ENCODE measurements at places on chromosomes 3 and 15. TPM values are rescaled to one million over a fixed set of nuclear protein-coding genes. Genes with fewer than 3 reads are reported as not detected.
A peak's percentile ranks its signal among the peaks of the same experiment; 100 is the strongest.

MASP1 gene
- 244 TPM for polyA plus RNA-seq

MORC1 gene
- polyA plus RNA-seq = not detected

ATP2C1 gene
- polyA plus RNA-seq = 105 TPM

FOXB1 gene
- polyA plus RNA-seq = not detected

PPP1R14D gene
- polyA plus RNA-seq = not detected

PIF1 gene
- 10.8 TPM for polyA plus RNA-seq

C3orf85 gene
- polyA plus RNA-seq = not detected

DNAJA4 gene
- polyA plus RNA-seq = 4.1 TPM

GOLGA8J gene
- not detected for polyA plus RNA-seq

GJD2 gene
- not detected for polyA plus RNA-seq

DNA sequence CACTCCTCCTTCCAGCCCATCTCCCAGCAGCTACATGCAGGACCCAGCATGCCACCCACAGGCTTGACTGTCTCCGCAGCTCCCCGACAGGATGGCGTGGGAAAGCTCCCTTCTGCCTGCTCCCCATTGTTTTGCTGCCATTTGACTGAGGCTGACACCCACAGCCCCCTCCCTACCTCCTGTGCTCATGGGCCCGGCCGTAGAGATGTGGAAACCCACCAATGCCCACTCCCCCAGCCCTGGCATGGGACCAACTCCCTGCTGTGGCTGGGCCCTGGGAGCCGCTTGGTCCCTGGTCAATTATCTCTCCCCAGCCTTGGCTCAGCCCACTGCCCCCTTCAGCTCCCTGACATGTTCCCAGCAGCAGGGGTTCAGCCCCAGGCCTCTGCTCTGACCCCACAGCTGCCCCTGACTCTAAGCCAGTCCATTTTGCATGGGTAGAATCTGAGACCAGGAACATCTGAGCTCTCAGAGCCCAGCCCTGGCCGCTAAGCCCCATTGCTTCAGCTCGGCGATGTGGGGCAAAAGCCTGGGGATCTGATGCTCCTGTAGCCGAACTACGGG is 8.2 kb downstream of the C3orf22 start:
- DNase-seq = no peak

DNA sequence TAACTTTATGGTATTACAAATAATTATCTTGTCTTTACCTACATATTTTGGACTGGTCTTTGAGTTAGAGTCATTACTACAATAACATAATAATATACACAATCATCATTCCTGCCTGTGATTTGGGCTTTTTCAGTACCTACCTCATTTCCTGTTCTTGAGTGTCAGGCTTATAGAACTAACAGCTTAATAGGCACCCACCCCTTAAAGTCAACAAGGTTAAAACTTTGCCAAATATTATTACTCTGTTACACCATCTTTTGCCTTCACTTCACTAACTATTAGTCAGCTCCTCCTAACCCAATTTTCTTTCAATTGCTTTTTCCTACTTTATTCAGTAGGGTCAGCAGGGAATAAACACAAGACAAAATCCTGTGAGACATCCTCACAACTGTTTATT is 488.7 kb upstream of the AGTR1 start:
- DNase-seq = no peak

DNA sequence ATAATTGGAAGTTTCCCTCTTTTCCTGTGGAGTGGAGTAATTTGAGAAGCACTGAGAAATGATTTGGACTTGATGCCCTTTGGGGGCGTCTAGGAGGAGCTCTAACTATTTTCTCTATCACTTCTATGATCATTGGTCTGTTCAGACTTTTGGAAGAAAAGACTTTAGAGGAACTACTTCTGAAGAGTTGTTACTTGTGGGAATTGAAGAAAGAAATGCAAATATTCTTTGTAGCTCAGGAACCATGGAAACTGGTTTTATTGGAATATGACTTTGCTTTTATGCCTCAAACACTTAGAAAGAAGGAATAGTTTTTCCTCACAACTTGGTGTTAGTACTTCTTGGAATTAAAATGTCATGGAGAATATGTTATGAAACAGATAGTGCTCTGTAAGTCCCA is 122.0 kb upstream of the ALDH1A3 start:
- no peak for DNase-seq

DNA sequence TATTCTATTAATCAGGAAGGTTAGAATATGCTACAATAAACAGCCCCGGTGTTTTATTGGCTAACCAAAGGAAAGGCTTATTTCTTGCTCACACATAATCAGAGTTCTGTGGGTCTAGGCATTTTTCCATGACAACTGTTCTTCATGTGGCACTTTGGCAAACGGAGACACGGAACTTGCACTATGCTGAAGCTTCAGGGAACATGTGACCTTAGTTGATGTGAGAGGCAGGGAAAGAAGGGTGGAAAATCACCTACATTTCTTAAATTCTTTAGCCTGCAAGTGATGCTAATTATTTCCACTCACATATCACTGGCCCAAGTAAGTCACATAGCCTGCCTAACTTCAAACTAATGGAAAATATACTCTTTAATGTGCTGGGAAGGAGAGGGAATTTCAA is 344.6 kb downstream of the SV2B start:
- no peak for DNase-seq

DNA sequence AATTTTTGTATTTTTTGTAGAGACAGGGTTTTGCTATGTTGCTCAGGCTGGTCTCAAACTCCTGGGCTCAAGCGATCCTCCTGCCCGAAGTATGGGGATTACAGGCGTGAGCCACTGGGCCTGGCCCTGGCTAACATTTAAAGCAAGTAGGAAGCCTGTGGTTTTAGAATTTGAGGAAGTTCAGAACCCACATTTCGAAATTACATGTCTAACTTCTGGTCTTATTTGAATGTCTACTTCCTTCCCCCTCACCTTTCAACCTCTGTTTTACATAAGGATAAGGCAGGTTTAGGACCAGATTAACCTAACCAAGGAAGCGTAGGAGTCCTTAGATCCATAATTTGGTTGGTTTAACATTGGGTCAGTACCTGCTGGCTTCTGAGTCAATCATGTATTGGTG is 120.5 kb upstream of the PROK2 start:
- DNase-seq = no peak

- no peak for DNase-seq
These were observed 40.9 kb downstream of the UACA start for GRCh38 chr15:70722266-70723121.

DNA sequence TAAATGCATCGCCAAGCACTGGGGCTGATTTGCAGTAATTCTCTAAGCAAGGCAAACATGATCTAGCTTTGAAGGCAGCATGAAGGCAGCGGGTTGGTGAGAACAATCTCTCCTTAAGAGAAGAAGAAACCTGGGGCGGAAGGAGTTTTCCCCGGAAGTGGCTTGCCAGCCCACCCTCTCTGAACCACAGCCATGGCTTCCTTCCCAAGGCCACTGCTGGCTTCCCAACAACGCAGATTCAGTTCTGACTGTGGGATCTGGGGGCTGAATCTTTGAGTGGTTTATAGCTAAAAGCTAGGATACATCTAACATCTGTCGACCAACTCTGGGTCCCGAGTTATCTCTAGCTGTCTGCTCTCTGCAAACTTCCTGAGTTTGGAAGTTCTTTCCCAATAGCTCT is 4.3 kb upstream of the CPN2 start:
- no peak for DNase-seq

GRCh38 chr3:97991293-97991682 is 19.1 kb upstream of the RIOX2 start:
- DNase-seq = no peak

DNA sequence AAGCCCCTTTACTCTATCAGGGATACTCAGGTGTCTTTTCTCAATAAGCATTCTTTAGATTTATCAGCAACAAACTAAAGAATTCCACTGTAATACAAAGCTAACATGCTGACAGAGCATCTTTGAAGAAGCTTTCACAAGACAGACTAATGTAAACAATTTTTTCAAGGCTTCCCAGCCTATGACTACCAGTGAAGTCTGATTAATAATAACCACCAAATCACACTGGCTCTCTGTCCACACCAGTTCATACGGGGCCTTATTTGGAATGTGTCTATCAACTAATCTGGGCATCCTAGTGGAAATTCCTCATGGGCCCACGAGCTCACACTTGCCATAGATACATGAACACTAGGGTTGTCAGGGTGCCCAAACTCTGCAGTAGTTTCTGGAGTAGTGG is 84.5 kb downstream of the EFL1 start:
- no peak for DNase-seq

DNA sequence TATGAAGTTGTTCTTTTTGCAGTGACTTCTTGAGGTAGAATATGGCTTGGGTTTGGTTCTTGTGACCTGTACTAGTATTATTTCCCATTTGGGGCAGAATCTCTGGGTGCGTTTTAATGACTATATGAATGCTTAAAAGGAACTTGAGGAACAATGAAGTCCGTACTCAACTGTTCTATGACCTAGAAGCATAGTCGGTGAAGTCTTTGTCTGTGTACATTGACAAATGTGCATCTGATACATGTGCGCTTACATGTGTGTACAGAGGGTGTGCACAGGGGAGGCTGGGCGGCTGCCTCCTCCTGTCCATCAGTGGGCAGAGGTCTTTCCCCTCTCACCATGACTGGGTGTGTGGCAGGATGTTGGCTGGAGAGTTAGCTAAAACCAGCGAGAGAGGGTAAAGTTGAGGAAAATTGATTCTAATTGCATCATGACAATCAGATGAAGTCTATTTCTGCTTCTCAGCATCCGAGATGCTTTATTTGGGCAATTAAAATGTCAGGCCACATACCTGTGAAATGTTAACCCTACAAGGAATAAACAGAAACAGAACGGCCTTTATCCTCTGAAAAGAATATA is 1.0 kb upstream of the NR2F2 start:
- no peak for DNase-seq

GRCh38 chr15:91871837-91872236 is 18.3 kb downstream of the SLCO3A1 start:
- DNase-seq = no peak

- DNase-seq = no peak
These were observed 2.4 kb downstream of the LMCD1 start for GRCh38 chr3:8503871-8504610.

- no peak for DNase-seq
These were observed 60.9 kb downstream of the MGLL start for GRCh38 chr3:127761441-127761801.

DNA sequence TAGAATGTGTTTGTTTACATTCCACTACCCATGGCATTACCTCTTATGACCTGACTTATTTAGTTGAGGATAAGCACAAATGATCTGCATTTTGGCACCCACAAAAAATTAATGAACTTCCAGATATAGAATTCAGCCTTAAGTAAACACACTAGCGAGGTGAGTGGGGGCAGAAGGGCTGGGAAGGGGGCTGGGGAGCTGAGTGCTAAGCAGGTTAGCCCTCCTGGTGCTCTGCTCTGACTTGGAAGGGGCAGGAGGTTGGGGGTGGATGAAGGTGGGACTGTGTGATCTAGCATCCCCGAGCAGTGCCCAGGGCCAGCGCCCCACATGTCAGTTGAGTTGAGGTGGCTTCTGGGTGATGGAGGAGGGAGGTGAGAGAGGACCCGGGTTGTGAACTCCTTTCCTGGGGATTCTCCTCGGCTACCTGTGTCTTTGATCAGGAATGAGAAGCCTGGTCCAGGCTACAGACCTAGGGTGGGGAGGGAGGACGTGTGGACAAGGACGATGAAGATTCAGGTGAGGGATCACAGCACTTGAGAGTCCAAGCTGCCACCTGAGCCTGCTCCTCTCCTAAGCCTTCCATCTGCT is 178.6 kb upstream of the SMAD3 start:
- no peak for DNase-seq

DNA sequence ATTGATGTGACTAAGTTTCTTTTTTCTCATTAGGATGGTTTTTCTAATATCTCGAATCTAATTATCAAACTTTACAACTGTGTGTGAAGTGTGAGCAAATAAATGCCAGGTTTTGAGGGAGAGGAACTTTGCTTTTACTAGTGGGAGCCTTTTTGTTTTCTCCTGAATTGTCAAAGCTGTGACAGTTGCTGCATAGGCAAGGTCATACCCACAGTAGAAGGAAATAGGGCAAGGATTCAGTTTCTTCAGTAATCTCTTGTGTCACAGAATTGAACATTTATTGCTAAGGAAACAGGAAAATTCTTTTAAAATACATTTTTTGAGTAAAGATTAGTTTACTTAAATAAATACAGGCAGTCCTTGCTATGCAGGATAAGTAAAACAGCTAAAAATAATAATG is 19.5 kb downstream of the GMPS start:
- no peak for DNase-seq

DNA sequence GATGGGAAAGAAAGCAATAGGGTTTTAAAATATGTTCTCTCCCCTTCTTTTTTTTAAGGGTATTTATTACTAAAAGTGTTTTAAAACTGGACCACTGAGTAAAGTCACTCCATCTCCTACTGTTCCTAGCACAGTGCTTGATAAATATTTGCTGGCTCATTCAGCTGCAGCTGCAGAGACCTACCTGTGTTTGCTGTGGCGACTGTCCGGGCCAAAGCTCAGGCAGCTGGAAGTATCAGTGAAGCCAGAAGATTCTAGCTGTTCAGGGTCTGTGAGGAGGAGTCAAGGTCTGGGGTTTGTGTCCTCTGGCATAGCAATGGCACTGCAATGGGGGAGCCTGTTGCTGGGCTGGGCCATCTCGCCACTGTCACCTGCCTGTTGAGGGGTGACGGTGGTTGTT is 109.9 kb downstream of the RPLP1 start:
- no peak for DNase-seq

- DNase-seq = peak; percentile 58
These were observed 57.8 kb upstream of the HRH1 start for GRCh38 chr3:11096266-11097139.
